Neural crest cell (in vitro differentiated cells): ENCODE measurements at places on chromosomes 3 and 15. TPM values are rescaled to one million over a fixed set of nuclear protein-coding genes. Genes with fewer than 3 reads are reported as not detected.

- DNase-seq: no peak
Observed at GRCh38 chr15:76006136-76006778, 6.0 kb downstream of the NRG4 start.

GRCh38 chr3:159843840-159844730 is 144.6 kb upstream of the IL12A start:
- no peak for DNase-seq

- no peak for DNase-seq
Observed at GRCh38 chr15:27412415-27412814, 441.4 kb downstream of the GABRG3 start.

- DNase-seq: no peak
Observed at GRCh38 chr3:58190291-58190690, 20.5 kb downstream of the DNASE1L3 start.

ACAD11 gene
- 16.7 and 17.1 TPM in 2 replicates for total RNA-seq

GRCh38 chr15:63775303-63775702 is 58.4 kb downstream of the HERC1 start:
- no peak for DNase-seq

DNA sequence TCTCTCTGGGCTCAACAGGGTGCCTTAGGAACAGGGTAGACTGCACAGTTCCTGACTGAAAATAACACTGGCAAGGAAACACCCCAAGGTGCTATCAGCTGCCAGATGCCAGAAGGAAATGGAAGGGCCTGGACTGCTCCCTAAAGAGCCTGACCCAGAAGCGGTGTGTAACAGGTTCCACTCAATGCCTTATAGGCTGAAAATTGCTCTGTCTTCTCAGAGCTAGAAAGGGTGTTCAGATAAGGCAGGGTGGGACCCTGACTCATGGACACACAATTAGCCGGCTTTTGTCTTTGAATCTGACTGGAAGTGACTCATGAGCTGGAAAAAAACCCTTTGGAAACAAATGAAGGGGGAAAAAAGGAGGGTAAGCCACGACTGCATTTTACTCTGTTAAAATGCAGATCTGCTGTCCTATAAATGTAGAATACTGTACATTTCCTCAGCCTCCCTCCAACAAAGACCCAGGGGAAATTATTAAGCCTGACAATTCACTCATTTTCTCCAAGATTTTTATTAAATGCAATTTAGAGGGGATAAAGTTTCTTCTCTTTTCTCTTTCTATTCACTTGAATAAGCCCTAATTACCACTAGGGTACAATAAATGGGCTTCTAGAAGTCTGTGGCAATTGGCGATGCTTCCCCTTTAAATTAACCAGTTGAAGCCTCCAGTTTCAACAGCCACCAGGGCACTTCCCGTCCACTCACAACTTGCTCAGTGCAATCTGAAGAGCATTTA is 160.2 kb upstream of the TBL1XR1 start:
- no peak for DNase-seq

CHRNA3 gene
- total RNA-seq: 3.8 and 5.1 TPM in 2 replicates

- no peak for DNase-seq
Observed at GRCh38 chr3:14889205-14889604, 58.2 kb upstream of the NR2C2 start.

GRCh38 chr3:108062051-108062450 is 28.8 kb downstream of the CD47 start:
- DNase-seq: no peak
